SJSA1 (cell line): ENCODE measurements at places on chromosomes 16 and 17. TPM values are rescaled to one million over a fixed set of nuclear protein-coding genes. Genes with fewer than 3 reads are reported as not detected.
A peak's percentile ranks its signal among the peaks of the same experiment; 100 is the strongest.

- no peak for DNase-seq
Measured at GRCh38 chr16:49478107-49478506, 104.5 kb downstream of the C16orf78 start.

The FMNL1 gene
- total RNA-seq: not detected in 2 replicates

The TLCD2 gene
- total RNA-seq: 0.34 and 0.95 TPM in 2 replicates

GRCh38 chr17:70013911-70014310 lies 61.1 kb upstream of the KCNJ16 start:
- no peak for DNase-seq

DNA sequence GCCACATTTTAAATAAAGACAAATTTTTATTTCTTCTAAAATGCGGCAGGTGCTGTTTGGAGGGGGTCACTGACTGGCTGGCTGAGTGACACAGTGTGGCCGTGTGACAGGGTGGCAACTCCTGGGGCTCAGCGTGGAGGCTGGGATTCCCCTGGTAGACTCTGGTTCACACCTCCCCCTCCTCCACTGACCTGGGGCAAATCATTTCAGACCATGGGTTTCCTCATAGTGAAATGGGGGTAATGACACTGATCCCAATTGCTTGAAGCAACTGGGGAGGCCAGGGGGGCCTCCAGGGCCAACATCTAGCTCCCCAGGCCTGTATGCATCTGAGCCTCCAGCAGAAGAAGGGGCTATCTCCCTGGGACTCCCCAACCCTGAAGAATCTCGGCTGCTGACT lies 6.6 kb downstream of the HSD11B2 start:
- DNase-seq: no peak

DNA sequence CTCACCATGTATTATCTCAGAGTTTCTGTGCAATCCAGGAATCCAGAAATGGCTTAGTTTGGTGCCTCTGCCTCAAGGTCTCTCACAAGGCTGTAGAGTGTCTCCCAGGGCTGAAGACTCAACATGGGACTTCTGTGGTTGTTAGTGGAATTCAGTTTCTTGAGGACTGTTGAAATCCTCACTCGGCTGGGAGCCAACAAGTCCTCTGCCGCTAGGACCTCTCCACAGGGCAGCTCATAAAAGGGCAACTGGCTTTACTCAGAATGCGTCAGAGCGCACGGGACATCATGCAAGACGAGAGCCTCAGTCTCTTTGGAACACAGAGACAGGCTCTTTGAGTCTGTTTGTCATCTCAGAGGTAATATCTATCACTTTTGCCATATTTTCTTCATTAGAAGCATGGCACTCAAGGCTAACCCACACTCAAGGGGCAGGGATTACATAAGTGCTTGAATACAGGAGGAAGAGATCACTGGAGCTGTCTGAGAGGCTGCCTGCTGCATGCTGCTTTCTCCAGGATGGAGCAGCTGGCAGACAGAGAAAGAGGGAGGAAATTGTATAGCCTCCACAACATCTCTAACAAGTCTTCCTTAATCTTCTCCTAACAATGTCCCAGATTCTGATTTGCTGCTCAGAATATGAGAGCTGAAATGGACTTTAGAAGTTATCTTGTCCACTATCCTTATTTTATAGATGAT lies 97.5 kb upstream of the ASIC2 start:
- DNase-seq: no peak

The CLDN7 gene
- total RNA-seq: not detected in 2 replicates

DNA sequence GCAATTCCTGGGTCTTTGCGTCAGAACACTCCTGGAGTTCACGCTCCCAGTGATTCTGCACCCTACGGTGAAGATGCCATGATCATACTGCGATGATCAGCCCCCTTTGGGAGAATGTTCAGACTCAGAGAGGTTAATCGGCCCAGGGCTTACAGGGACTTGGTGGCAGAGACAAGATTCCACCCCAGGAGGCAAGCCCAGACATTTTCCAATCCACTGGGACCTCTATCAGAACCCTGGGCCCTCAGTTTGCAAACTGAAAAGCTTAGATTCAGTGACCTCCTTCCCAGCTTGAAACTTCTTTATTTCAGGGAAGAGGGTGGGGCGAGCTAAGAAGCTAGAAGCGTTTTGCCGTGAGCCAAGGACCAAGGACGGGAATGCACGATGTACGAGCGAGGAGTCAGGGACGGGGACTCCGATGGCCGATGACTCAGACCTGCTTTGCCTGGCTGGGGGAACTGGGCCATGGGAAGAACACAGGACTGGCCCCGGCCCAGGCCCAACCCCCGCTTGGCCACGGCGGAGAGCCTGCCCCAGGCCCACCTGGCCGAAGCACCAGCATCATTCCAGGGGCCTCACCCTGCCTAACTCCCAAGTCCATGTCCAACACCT lies 34.7 kb downstream of the SOCS3 start:
- DNase-seq: peak; percentile 84

The NXPH3 gene
- total RNA-seq: 2.2 and 2.3 TPM in 2 replicates

DNA sequence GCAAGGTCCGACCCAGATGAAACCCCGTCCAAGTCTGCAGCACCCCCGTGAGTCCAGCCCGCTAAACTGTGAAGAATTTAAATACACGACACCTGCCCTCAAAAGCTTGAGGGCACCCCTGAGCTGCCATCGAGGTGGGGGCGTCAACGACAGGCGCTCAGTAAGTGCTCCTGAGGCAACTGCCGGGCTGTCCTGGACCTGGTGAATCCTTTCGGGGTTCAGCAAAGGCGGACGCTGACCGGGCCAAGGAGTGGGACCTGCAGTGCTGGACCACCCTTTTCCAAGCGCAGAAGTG lies 512 bp upstream of the ENDOV start:
- DNase-seq: no peak

DNA sequence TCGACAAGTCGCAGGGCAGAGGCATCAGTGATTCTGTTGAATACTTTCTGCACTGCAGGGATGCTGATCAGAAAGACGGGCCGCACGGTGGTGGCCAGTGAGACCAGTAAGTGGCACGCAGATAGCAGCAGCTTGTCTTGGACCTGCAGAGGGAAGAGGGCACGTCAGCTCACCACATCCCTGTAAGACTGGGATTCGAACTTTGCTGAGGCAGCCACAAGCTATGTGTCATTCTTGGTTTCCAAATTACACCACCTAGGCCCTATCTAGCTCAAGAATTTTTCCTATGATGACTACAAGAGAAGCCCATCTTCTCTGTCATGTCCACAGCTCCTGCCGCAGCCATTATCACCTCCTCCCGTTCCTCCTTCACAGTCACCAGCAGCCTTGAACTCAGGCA lies 49.4 kb upstream of the GSG1L start:
- no peak for DNase-seq

- no peak for DNase-seq
Measured at GRCh38 chr17:59607061-59607460, 12.6 kb upstream of the CLTC start.

The CALCOCO2 gene
- total RNA-seq: 48.4 and 55.1 TPM in 2 replicates

GRCh38 chr16:4940719-4941118 lies 3.8 kb upstream of the PPL start:
- no peak for DNase-seq

The SPIRE2 gene
- 2.3 and 2.7 TPM in 2 replicates for total RNA-seq

The PRKCB gene
- total RNA-seq: 1.8 and 4.2 TPM in 2 replicates

DNA sequence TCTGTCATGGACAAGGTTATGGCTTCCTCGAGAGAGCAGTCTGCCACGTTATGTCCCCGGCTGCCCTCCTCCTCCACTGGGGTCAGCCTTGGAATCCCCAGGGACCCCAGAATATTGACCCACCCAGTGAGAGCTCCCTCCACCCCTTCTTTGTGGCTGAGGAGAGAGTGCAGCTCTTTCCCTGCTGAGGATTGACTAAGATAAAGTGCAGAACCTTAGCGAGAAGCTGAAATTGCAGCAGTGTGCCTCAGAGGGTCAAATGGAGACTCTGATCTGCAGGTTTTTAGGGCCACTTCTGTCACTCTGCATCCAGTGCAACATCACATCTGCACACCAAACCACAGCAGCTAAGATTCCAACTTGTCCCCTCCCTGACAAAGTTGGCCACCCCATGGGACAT lies 25.6 kb upstream of the PMFBP1 start:
- DNase-seq: no peak

The FOXF1 gene
- 25.7 and 34.7 TPM in 2 replicates for total RNA-seq

GRCh38 chr16:74623839-74624235 lies 16.9 kb upstream of the GLG1 start:
- DNase-seq: no peak

The TPSB2 gene
- not detected in 2 replicates for total RNA-seq

The CRHR1 gene
- not detected in 2 replicates for total RNA-seq

- DNase-seq: no peak
Measured at GRCh38 chr17:1029922-1030644, 33.2 kb downstream of the TIMM22 start.

- no peak for DNase-seq
Measured at GRCh38 chr17:6361733-6362132, 73.2 kb downstream of the AIPL1 start.

DNA sequence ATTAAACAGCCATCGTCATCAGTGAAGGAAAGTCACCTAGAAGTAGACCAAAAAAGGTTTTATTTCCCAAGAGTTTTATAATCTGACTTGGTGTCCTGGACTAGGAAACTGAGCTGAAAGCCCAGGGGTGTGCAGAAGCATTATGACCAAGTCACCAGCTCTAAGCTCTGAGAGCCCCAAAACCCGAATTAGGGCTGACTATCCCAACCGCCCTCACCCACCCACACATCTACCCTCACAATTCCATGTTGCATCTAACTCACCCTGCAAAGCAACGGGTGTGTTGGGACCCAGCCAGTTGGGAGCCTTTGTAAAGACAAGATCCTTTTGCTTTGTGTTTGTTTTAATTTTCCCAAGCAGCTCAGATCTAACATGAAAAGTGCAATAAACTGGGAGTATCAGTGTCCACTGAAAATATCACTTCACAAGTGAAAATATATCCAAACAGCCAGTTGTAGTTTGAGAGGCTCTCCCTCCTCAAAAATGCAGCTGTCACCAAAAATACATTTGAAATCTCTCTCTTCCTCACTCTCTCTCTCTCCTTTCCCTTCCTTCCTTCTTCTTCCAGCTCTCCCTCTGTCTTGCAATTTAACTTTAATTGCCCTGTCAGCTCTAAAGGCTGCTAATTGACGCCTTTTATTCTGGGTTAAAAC lies 16.2 kb upstream of the NOG start:
- peak; percentile 22 for DNase-seq

The CES1 gene
- not detected in 2 replicates for total RNA-seq

DNA sequence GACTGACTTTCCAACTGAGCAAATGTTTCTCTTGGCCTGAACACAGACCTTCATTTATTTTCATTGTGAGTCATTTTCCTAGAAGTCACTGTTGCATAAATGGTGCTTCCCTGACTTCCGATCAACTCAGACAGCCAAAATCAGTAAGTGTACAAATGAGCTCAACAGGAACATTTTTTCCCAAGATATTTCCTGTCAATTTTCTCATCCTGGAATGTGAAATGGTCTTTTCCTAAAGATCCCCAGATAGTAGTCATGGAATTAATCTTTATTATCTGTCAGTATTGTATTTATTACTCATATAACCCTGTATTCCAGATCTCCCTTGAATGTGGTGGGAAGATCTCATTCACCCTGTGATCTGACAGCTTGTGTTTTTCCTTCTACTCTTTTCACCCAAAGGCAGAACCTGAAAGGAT lies 360.3 kb upstream of the KIF2B start:
- no peak for DNase-seq

- DNase-seq: no peak
Measured at GRCh38 chr16:4420505-4421105, 4.2 kb upstream of the CORO7 start.

DNA sequence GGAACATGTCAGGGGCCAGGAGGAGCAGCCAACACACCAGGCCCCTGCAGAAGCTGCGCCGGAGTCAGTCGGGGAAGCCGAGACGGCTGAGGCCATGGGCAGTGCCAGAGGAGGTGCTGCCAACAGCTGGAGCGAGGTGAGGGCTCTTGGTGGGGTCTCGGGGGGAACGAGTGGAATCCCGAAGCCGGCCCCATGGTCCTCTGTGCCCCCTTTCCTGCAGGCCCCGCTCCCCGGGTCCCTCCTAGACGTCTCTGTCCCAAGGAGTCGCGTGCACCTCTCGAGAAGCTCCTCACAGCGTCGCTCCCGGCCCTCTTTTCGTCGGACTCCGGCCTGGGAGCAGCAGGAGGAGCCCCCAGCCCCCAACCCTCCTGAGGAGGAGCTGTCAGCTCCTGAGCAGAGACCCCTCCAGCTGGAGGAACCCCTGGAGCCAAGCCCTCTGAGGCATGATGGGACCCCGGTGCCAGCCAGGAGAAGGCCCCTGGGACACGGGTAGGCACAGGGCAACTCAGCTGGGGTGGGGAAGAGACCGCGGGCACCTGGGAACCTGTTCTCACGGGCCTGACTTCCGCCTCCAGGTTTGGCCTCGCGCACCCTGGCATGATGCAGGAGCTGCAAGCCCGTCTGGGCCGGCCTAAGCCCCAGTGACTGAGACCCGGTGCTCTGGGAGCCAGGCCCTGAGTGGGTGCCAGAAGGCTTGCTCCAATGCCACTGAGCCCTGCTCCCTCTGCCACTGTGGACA lies 3.6 kb downstream of the APOBR start:
- DNase-seq: no peak

GRCh38 chr16:79535130-79535529 lies 65.4 kb downstream of the MAF start:
- DNase-seq: no peak

GRCh38 chr16:2236337-2237101 lies at the start of gene DNASE1L2:
DNASE1L2 (plus strand) TSS chr16:2236444; CDS start chr16:2236817, 373 bp downstream.
- no peak for DNase-seq

The CFAP52 gene
- total RNA-seq: not detected in 2 replicates

- no peak for DNase-seq
Measured at GRCh38 chr17:39110435-39111136, 40.9 kb downstream of the PLXDC1 start.
